ENCODE measurements at places on chromosomes 6 and 20.

DNA sequence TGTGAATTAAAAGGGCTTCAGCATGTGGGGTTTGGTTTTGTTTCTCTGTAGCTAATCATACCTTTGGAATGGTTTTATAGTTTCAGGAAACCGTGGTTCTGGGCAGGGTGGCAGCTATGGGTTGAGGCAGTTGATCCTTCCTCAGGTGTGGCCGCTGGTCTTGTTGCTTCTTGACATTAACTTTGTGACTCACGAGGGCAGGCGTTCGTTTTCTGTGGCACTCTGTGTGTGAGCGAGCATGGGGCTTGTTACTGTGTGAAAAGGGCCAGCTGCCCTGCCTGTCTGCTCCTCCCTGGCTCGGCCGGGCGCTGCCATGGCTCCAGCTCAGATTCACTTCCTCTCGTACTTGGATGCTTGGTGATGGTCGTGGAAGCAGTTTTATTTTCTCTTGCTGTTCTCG is 16.2 kb downstream of the DNAJC5 start:
- no peak for DNase-seq

DNA sequence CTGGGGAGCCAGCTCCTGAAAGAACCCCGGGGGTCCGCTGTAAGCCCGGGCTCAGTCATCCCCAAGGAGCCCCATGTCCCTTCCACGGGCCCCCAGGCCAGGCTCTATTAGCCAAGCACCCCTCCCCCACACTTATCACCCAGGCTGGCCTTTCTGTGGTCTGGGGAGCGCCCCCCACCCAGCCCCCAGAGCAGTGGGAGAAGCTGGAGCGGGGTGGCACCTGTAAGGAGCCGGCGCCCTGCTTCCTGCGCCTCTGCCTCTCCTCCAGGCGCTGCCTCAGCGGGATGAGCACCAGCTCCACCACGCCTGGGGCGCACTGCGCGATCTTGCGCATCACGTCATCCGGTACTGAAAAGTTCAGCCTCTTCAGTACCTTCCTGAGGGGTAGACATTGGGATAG is 2.3 kb downstream of the SPEF1 start:
- no peak for DNase-seq

GRCh38 chr6:34178357-34179105 is 32.6 kb upstream of the GRM4 start:
- DNase-seq = no peak

GRCh38 chr6:33993653-33994471 is 152.0 kb downstream of the GRM4 start:
- DNase-seq = no peak

GRCh38 chr20:6976106-6976900 is 208.8 kb downstream of the BMP2 start:
- peak; percentile 23 for DNase-seq

DNA sequence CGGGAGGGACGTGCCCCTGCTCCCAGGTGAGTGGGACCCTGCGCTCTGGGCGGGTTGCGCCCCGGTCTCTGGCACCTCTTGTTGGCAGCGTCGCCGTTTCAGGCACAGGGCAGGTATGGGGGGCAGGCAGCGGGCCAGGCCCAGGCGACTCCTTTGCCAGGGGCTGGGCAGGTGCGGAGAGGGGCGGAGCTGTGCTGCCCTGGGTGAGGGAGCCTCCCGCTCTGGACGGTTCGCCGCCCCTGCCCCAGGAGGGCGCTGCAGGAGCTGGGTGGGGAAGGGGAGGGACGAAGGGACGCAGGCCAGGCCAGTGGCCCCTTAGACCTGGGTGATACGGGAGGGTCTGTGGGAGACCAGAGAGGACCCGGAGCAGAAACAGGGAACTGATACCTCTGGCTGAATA is 663.9 kb upstream of the DEFB115 start:
- no peak for DNase-seq

DNA sequence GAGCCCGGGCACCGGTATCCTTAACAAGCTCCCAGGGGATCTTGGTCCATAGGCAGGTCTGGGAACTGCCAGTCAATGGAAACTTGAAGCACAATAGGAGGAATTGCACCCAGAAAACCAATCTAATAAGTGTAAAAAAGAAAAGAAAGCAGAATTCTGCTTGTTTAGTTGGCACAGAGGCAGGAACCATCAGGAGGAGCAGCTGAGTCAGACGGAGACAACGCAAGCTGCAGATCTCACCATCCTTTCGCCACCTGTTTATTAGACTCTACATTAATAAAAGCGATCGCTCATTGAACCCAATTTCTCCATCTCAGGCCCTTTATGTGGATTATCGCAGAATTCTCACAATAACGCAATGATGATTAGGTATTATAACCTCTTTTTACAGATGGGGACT is 9.8 kb downstream of the ZFP64 start:
- no peak for DNase-seq

GRCh38 chr20:3509064-3509463 is 38.2 kb downstream of the ATRN start:
- no peak for DNase-seq

DNA sequence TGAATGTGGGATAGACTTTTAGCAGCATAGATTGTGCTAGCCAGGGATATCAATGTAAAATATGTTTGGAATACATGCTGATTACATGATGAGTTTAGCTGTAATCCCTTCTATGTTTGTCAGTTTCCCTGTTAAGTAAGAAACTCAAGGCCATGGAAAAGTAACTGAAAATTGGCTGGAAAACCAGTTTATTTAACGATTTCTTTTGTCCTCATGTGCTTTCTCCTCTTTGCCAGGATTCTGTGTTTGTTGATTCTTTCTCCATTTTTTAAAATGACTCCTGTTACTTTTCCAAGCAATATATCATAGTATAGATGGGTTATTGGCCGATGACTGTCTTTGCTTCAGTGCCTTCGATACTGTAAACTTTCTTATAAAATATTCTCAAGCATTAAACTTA is 87.5 kb downstream of the SAMD5 start:
- no peak for DNase-seq
